ENCODE measurements at places on chromosomes 1 and 21.

DNA sequence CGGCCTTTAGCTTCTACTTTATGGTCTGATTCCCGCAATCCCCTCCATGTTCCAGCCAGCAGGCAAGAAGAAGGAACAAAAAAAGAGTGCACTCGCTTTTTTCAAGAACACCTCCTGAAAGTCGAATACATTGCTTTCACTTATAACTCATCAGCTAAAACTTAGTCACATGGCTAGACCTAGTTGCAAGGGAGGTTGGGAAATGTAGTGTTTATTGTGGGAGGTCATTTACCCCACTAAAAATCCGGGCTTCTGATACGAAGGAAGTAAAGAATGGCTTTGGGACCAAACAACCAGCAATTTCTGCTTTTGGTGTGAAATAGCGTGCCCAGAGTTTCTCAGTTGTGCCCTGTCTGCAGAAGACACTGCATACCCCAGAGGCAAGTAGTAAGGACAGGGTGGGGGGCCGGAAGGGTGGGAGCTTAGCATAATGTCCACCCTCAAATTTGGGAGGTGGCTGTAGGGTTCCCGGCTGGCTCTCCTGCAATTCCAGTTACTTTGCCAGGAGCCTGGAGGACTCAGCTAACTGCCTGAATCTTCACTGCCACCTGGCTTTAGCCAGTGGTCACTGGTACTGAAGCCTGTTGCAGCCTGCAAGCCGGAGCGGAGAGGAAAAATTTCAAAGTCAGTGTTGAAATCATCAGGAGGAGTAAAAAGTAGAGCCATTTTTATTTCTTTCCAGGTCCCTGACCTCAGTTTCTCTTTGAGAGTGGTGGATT is 57.7 kb upstream of the F3 start:
- no peak for DNase-seq

DNA sequence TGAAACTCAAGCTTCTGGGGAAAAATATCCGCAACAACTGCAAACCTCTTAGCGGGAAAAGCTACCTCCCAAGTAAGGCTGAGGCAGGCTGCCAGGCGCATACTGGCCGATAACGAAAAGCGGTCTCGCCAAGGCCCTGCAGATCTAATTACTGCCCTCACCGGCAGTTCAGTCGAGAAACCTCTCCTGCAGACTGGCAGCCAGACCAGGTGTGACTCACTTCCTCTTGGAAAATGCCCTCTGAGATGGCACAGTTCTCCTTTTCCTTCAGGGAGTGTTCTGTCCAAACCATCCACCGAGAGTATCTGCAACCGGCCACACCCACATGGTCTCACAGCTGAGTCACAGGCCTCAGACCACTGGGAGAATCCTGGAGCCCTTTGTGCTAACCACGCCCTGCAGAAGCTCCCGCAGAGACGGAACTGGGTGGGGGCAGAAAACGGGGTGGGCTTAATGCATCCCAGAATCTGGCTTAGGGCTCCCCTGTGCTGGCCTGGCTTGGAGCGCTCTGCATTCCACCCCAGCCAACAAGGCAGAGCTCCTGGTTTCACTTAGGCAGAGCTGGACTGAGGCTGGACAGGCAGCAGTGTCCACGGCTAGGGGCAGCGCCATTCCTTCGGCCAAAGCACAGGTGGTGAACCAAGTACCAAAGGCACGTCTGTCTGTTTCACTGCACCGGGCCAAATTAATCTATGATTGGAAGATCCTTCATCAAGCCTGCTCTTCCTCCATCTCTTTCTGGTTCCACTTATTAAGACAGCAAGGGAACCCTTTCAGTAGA is 1.2 kb downstream of the S100A10 start:
- DNase-seq: no peak

DNA sequence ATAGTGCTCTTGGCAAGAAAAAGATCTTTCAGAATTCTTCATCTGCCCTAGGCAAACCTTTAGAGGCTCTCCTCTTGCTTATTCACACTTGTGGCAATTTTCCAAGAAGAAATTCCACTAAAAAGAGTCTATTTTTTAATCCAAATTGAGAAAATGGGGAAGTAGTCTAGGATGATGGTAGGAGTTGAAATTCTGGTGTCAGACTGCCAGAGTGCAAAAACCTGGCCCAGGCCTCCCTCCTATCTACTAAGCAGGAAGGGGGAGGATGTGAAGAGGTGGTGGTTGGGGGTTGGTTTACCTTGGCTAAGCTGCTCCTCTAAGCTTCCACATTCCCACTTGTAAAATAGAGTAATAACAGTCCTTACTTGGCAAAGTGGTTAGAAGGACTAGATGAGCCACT is 120.6 kb upstream of the KCNJ15 start:
- DNase-seq: no peak

- DNase-seq: no peak
Observed at GRCh38 chr1:52502789-52503188, 50.1 kb downstream of the TUT4 start.

- no peak for DNase-seq
Observed at GRCh38 chr1:177873238-177873637, 96.6 kb downstream of the SEC16B start.

DNA sequence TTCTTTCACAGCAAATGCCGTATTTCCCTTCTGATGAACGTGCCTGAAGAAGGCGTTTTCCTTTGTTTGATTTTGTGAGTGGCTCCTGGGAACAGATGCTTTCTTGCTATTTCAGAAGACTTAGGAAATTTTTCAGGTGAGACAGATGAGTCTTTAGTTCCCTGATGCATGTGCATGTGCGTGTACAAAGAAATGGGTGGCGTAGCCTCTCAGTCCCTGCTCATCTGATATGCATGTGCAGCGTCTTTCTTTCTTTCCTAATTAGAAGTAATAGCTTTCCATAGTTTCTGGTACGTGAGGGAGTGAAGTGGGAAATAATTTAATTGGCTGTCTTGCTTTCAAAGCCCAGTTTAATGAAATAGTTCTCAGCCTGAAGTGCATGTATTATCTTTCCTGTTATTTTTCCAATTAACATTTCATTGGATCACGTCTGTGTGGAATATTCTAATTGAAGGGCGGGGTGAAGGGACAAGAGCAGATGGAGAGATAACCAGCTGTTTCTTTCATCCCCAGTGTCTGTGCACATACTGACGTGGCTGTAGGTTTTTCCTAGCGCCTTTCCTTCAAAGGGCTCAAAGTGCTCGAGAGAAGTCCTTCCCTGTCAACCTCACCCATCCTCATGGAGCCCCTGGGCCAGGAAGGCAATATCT is 104.3 kb downstream of the FAM78B start:
- DNase-seq: no peak

DNA sequence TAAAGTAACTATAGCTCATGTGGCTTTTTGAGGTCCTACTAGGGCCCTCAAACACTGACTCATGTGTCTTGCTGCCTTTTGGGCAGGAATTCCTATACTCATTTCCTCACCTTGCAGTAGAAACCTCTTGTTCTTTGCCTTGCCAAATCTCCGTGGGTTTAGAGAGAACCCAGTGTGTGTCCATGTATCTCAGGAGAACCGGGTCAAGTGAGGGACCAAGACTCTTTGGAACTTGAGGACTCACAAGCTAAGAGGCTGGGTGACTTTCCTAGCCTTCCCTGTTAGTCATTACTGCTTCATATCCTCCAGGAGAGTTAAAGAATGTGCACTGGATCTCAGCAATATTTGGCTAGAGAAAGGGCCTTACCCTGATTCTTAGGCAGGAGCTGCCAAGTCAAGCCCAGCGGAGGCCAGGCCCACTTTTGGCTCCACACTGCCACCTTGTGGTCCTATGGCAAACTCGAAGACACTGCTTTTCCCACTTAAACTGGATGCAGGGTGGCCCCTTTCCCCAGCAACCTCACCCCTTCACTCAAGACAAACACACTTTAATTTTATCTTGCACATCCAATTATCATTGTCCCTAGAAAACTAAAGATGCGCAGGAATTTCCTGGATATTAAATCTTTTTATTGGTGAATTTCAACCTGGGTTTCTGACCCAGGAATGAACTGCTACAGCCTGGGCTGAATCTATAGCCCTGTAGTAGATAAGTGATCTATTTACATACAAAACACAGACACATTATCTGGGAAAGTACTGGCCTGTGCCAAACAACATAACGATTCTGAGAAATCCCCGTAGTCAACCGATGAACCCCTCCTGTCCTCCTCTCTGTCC is 10.6 kb downstream of the AVPR1B start:
- DNase-seq: no peak

DNA sequence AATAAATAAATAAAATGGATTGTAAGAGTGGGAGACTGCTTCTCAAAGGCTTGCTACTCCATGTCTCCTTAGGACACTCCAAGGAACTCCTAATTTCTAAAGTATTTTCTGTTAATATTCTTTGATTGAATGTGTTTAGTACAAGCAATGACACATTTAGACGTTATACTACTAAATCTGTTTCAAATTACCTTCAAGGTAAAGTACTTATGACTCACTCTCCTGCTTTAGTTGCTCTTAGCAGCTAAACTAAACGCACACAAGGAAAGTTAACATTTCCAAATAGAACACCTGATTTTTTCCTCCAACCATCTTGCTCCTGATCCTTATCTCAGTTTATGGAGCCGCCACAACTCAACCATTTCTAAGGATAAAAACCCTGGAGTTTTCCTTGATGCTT is 969.8 kb upstream of the ADGRL4 start:
- no peak for DNase-seq

All from cortex of kidney (tissue), 1 donor.